Astrocyte (in vitro differentiated cells and primary cell): ENCODE measurements at places on chromosomes 16 and 17. TPM values are rescaled to one million over a fixed set of nuclear protein-coding genes. Genes with fewer than 3 reads are reported as not detected.

DNA sequence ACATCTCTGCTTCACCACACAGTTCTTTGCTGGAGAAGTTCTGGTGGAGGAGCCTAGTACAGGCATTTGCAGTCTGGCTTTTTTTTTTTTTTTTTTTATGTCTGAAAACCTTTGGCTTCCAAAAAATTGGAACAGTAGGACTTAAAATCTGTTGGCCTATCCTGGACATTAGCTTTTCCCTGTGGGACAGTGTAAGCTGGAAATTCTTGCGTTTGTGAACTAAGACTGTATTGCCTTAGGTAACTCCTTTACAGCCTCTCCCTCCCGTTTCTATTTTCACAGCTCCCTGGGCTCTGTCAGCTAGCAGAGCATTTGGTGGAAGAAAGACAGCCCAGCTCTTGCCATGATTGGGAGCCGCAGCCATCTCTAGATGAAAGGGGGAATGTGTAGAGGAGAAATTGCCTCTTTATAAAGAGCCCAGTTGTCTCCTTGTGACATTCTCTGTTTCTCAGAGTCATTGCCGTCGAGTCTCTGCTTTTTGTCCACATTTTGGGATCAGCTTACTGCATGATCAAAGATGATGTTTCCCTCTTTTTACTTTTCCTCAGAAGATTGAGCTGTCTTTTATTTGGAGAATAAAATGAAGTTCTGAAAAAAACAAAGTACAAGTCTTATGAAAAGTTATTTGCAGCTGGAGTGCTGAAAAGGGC lies 227.5 kb downstream of the SPECC1 start:
- H3K4me1 ChIP-seq = no peaks in the 10 kb centered on the region
- H3K27me3 ChIP-seq = no peaks in the 10 kb centered on the region
- H3K4me3 ChIP-seq = no peak overlapping the region
- H3K36me3 ChIP-seq = peaks cover 2% of the 10 kb centered on the region

GRCh38 chr16:62135911-62136310 lies 99.7 kb upstream of the CDH8 start:
- H3K27me3 ChIP-seq = no peaks in the 10 kb centered on the region
- H3K4me3 ChIP-seq = no peak overlapping the region
- H3K27ac ChIP-seq = no peak overlapping the region
- DNase-seq = peak; percentile 80
- no peaks in the 10 kb centered on the region for H3K4me1 ChIP-seq
- no peaks in the 10 kb centered on the region for H3K36me3 ChIP-seq

- no peaks in the 10 kb centered on the region for H3K27me3 ChIP-seq
- H3K4me1 ChIP-seq = no peaks in the 10 kb centered on the region
- H3K4me3 ChIP-seq = no peak overlapping the region
- no peak overlapping the region for H3K27ac ChIP-seq
Observed at GRCh38 chr17:33121756-33122155, 130.1 kb downstream of the SPACA3 start.

Gene SYNRG
- 31.1 and 31.3 TPM in 2 replicates for total RNA-seq
